ENCODE measurements at places on chromosomes 2 and 18.
A peak's percentile ranks its signal among the peaks of the same experiment; 100 is the strongest.

DNA sequence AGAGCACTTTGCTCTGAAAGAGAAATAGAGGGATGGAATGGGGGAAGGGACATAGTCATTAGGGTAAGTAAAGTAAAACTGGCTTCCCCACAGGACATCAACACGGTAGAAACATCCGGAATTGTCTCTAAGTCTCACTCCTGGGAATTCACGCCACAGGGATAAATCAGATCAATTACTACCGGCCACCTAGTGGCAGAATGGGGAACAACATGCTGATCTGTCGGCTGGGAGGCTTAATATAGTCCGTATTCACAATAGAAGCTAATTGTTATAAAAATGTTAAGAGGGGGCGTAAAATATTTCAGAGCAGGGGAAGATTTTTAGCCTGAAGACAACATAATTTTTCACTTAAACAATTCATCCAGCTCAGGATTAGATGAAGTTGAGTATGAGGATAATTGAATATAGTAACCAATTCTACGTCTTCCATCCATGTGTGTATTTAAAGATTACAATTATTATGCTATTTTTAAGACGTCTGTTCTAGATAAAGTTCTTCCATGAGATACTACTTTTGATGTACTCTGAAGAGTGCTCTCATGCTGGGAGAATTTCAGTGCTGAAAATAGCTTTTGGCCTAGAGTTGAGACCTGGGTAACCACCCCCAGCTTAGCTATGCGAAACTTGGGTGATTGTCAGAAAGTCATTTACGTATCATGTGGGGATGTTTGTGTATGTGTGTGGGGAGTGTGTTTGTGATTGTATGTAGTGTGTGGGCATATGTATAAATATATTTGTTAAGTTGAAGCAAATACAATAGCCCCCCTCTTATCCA, 65.7 kb downstream of the LRRTM1 start:
- DNase-seq: peak; percentile 35

DNA sequence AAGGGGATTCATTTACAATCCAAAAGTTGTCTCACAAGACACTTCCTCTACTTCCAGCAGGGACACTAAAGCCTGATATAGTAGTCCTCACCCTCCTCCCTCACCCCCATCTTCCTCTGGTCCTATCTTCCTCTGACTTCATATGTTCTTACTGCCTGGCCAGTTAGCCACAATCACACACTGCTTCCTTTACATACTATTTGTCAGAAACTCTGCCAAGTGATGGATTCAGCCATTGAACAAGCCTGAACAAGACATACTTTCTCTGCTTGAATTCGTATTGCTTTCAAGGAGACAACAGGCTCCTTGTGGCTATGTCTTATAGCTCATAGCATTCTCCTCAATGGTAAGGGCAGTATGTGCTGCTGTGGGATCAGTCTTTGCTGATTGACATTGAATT, 672.2 kb downstream of the BCL11A start:
- no peak for DNase-seq

- no peak for DNase-seq
These were observed 1355.4 kb upstream of the ACVR2A start for GRCh38 chr2:146489386-146489785.

- DNase-seq: no peak
These were observed 119.3 kb upstream of the MAPRE2 start for GRCh38 chr18:34921811-34922385.

GRCh38 chr2:237403024-237403882, 10.7 kb downstream of the COL6A3 start:
- no peak for DNase-seq

- DNase-seq: no peak
These were observed 226.2 kb downstream of the TNS1 start for GRCh38 chr2:217776631-217777030.

GRCh38 chr2:4995466-4995865, 696.7 kb upstream of the SOX11 start:
- DNase-seq: no peak

- no peak for DNase-seq
These were observed 683.6 kb downstream of the CNTNAP5 start for GRCh38 chr2:124708661-124709060.

GRCh38 chr2:145845207-145845894, 1325.4 kb upstream of the ZEB2 start:
- peak; percentile 29 for DNase-seq

DNA sequence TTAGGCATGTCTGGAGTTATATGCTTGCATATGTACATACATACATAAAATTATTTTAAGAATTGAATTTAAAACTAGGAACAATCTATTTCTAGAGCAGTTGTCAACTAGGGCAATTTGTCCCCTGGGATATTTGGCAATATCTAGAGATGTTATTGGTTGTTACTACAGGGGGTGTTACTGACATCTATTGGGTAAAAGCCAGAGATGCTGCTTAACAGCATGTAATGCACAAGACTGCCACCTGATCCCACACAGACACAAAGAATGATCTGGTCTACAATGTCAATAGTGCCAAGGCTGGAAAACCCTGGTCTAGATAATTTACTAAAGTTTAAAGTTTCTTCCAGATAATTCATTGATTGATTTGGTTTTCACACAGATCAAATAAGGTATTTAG, 185.3 kb downstream of the NYAP2 start:
- no peak for DNase-seq
